ENCODE measurements at places on chromosomes 16 and 17. TPM values are rescaled to one million over a fixed set of nuclear protein-coding genes. Genes with fewer than 3 reads are reported as not detected.

DNA sequence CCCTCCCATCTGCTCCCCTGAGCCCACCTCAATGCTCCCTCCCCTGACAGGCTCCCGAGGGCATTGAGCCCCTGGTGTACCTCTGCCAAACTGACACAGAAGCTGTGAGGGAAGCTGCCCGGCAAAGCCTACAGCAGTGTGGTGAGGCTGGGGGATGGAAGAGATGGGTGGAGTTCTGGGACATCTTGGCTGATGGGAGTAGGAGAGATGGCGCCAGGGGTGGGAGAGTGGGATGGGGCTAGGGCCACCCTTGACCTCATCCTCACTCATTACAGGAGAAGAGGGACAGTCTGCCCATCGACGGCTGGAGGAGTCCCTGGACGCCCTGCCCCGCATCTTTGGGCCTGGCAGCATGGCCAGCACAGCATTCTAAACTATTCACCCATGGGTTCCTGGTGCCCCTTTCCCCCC, 16.2 kb upstream of the CTCF start:
- no peak for DNase-seq

GRCh38 chr17:66570447-66571195, 264.3 kb upstream of the CACNG5 start:
- DNase-seq, result no peak

Gene ESRP2
- polyA plus RNA-seq, result 38.1 TPM

- DNase-seq, result no peak
Measured at GRCh38 chr16:64507240-64508024, 614.4 kb downstream of the CDH11 start.

DNA sequence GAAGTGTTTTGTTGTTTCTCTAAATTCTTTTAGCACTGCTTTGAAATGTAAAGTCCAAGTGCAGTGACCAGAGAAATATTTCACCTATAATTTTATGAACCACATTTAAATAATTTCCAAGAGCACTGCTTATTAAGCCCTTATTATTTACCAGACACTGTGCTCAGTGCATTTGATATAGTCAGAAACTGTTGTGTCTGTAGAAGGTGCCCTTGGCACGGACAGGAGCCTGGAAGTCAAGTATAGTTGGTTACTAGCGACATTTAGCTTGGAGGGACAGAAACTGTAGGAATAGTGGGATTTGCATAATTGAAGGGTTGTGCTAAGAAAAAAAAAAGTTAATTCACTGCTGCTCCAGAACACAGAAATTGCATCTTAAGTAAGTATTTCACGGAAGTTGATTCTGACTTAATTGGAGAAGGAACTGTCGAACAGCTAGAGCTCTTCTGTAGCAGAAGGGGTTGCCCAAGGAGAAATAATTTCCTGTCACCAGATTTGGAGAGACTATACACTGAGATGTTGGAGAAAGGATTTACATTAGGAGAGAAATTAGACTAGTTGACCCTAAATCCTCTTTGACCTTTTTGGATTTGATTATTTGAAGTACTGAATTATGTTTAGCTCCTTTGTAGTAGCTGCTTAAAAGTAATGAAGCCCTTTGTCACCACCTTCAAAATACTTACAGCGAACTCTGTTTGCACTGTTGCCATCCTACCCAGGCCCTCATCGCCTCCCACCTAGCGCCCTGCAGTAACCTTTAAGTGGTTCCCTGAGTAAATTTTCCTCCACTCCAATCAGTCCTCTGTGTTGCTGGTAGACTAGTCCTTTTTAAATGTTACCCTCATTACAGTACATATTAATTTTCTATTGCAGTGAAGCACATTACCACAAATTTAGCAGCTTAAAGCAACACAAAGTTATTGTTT, 25.6 kb downstream of the COX10 start:
- DNase-seq, result no peak
